NCI-H1092 treated with DMSO at 0.1 percent for 48 hours (cell line): ENCODE measurements at places on chromosomes 12 and 14.
A peak's percentile ranks its signal among the peaks of the same experiment; 100 is the strongest.

GRCh38 chr14:75904311-75904710 lies 77.5 kb downstream of the TGFB3 start:
- no peak for DNase-seq

GRCh38 chr12:14185427-14186192 lies 179.9 kb upstream of the ATF7IP start:
- DNase-seq, result peak; percentile 80

DNA sequence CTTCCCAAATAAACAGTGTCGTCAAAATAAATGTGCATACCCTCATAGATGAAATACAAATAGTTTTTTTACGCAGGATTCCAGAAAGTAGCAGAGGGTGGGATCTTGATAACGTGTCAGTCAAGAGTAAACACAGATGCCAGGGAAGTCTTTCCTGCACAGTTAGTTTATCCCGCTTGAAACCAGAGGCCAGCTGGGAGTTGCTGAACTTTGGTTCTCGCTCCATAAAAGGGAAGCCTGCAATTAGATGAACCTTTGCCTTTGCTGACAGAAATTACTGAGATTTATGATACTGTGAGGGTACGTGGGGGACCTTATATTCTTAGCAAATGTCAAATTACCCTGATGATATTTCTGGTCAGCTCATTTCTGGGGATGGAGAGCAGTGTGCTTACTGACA lies 18.9 kb downstream of the FAR2 start:
- DNase-seq, result no peak

DNA sequence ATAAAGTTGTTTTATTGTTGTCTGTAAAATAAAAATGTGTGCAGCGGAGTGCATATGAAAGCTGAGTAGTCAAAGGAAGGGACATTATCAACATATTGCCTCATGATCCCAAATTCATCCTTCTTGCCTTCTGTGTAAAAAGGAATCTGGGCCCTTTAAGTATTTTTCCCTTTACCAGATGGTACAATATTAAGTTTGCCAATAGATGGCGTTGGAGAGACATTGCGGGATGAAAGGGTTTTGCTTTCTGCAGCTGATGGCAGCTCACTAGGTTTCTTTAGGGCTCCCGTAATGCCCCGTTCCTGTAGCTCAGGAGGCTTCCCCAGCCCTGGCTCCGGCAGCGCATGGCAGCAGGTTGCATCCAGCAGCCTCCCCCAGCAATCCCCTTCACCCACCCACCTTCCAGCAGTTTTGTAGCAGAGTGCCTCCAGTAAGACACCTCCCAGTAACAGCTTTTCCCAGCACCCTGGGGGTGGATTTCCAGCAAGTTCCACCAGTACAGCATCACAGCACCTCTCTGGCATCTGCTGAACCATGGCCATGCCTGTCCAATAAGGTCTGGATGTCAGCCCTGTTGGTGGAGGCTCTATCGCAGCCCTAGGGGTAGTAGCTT lies 354.4 kb downstream of the MED13L start:
- no peak for DNase-seq

DNA sequence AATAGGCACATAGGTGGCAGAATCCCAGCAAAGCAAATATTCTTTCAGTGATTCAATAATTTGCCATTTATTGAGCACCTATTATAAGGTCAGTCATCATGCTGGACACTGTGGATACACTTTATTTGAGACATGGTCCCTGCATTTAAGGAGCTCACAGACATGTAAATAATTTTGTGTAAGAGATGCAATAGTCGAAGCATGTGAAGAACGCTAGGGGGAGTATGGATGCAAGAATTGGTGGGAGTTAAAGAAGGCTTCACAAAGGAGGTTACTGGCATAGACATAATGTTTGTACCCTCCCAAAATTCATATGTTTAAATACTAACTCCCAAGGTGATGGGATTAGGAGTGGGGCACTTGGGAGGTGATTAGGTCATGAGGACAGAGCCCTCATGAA lies 260.6 kb upstream of the GARIN6 start:
- no peak for DNase-seq

GRCh38 chr12:52769354-52769753 lies 7.8 kb downstream of the KRT76 start:
- no peak for DNase-seq

DNA sequence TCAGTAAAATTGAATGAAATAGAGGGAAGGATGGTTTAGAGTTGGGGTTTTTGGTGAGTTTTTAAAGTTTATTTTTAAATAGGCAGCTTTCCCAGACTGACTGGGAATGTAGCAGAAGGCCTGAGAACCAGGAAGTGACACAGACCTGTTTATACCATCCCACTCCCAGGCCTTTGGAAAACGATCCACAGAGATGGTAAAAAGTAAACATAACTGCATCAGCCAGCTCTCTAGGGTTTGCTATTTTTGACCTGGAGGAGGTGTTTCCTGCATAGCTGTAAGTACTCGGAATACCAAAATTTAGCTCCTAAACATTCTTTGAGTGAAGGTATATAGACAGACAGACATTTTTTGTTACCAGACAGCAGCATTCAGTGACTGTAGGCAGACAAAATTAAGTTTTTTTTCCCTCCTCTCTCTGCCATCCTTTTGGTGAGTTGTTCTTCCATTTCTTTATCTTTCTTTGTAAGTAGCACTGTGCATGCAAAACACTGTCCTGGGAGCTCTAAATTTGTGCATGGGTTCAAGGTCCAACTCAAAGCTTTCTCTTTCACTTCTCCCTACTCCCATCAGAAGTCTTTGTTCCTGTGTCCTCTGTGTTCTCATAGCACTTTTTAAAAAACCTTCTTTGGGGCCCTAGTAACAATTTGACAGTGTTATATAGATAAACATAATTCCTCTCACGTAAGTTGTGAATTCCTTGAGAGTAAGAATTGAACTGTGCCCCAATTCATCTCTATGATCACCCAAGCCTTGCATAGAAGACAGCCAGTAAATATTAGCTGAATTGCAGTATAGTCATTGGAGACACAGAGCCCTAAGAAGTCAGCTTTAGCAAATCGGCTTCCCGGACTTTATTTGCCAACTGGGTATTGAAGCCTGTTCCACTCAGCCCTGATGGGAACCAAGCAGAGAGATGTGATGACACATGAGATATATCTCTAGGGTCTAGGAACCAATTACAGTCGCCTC lies 37.4 kb downstream of the SUSD6 start:
- DNase-seq, result peak; percentile 39

DNA sequence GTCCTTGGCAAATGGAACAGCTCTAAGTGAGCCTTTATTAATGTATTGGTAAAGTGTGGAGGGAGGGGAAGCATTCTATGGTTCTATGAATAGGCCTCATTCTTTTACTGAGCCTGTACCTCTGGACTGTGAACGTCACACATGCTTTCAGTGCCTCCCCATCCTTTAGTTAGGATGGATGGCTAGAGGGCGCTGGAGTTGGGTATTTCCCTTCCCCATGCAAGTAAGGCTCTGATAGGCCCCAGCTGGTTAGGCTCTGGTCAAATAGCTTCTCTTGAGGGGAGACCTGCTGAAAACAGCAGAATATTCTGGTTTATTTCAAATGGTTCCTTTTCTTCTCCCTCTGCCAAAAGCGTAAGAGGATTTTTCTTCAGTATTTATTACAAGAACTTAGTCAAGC lies 860.9 kb upstream of the MDGA2 start:
- no peak for DNase-seq

DNA sequence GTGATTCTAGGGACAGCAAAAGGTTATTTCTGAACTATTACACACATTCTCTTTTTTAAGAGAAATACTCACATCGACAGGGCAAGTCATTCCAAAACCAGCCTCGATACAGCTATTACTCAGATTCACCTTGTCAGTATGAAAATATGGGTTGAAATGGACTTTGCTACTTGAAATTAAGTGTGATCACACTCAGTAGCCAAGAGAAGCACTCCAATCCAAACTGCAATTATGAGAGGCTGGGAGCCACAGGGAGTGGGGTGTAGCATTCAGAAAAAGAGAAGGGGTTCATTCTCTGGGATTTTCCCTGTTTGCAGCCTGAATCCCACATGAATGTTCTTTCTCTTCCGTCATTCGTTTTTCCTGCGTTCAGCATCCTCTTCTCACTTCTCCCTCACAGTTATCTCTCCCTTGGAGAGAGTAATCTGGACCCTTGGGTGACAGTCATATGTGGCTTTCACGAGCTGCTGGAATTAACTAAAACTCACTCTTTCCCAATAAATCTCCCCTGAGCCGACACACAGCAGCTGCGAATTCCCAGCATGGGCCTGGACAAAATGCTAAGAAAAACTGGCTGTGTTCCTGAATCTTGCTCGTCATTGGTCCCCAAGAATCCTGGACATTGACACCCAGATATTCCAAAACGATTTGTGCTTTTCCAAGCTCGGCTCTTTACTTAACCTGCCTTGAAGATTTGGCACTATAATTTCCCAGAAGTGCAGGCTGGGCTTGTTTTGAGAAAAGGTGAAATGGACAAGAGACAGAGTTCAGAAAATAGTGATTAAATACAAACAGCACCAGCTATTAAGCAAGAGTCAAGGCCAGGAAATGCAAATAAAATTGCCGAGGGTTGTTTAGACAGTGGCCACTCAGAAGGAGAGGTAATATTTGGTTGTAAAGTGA lies 199.5 kb upstream of the PLEKHG7 start:
- peak; percentile 83 for DNase-seq

GRCh38 chr12:89405626-89406345 lies 53.5 kb upstream of the DUSP6 start:
- DNase-seq, result no peak

DNA sequence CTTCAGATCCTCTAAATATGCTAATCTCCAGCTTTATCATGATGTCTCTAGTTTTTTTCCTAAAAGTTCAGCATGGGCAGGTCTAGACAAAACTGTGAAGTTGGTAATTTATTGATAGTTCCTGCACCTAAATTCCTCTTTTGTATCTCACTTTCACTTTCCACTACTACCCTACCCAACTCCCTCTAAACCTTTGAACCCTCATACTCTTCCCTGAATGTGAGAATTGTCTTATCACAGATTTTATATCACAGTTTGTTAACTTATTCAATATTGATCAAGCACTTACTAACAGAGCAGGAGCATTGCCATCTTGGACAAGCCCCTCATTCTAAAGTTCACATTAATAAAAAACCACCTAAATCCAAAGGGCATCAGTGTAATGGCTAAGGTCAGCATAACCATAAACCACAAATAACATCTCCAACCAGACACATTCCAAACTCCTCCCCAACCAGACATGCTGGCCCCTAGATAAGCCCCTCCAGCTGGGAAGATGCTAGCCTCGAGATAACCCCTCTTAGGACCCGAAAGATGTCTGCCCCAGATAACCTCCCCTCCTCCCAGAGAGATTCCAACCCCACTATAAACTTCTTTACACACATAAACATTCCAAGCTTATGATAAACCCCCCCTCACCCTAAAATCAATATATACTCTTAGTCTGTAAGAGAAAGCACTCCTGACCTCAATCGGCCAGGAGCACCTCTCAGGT lies 78.7 kb downstream of the FSCB start:
- DNase-seq, result no peak

DNA sequence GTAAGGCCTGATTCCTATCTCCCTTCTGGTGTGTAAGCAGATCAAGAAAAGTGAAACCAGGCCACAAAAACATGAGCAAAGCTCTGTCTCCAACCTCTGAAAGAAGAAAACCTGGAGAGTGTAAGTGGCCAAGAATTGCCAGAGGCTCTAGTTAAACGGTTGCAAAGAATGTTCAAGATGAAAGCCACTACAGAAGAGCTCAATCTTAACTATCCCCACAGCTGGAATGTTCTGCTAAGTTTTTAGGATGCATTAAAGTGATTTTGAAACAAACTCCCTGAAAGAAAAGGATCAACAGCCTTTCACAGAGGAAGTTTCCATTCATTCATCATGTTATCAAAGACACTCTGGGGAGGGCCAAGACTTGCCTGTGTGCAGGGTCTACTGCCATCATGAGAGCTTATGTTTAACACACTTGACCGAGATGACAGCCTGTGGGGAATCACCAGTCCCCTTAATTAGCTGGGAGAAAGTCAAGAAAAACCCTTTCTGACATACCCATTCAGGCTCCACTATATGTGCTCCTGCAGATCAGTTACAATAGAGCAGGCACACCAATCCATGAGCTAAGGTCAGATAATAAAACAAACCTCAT lies 128.0 kb upstream of the OVCH1 start:
- no peak for DNase-seq
